ENCODE measurements at places on chromosomes 16 and 17.

- no peak for DNase-seq
Measured at GRCh38 chr17:8753136-8753975, 5.0 kb downstream of the SPDYE4 start.

GRCh38 chr16:57955572-57956188, 15.2 kb downstream of the CNGB1 start:
- DNase-seq: no peak

- DNase-seq: no peak
Measured at GRCh38 chr17:49931416-49932137, 37.4 kb upstream of the DLX4 start.

- DNase-seq: no peak
Measured at GRCh38 chr16:69113216-69113615, 7.8 kb downstream of the HAS3 start.

DNA sequence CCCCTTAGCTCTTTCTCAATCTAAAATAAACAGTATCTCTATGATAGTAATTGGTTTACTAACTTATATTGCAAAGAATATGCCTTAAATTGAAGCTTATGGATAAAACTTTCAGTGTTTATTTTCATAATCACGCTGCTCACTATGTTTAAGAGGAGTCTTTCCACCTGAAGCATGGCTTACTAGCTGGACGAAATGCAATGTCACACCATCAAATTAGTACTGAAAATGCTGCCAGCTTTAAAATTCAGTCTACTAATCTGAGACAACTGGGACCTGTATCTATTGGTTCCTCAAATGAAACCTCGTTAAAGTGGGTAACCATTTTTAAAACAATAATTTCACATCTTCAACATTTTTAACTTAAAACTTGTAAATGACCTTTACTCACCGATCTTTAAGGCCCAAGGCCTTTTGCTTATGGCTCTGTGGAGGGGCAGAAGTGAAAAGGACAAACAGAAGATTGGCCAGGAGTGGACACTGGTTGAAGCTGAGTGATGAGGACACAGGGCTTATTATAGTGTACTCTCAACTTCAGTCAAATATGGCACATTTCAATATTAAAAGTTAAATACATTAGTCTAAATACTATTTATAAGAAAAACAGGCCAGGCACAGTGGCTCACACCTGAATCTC, 212.8 kb upstream of the WSB1 start:
- no peak for DNase-seq

DNA sequence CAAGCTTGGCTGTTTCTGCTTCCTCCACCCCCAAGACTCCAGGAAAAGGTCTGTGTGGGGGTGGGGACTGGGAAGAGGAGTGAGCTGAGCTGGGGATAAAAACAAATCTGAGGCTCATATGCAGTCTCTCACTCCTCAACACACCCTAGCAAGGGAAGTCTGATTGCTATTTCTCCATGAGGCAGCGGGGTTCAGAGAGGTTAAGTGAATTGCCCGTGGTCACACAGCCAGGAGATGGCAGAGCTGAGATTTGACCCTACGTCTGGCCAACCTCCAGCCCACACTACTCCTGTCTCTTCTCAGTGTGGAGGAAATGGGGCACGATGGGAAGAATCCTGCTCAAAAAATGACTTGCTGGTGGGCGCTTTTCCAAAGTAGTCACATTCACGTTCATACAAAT, 4.8 kb upstream of the ABCC3 start:
- no peak for DNase-seq

DNA sequence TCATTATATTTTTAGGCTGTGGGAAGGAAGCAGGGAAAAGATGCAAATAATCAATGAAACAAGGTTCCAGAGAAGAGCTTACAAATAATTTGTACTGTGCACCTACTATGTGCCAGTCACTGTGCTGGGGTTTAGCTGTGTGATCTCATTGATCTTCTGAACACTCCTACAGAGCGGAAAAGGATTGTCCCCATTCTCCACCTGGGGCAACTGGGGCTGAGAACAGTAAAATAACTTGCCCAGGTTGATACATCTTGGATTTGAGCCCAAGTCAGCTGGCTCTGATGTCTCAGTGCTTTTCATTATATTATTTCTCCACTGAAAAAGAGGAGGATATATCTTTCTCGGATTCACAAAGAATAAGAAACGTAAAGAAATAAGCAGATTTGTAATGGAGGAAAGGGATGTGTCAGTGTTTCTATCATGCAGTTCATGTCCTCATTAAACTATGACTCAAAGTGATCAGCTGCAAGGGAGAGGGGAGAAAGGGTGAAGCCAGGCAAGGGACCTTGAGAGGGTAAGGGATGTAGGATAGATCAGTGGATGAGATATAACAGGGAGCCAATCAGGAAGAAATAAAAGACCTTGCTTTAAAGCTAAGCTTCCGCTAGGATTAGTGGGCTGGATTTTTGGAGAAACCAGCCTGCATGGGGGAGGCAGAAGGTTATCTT, 143.6 kb upstream of the NOL11 start:
- no peak for DNase-seq

GRCh38 chr16:71421911-71422310, 19.9 kb downstream of the TLE7 start:
- no peak for DNase-seq

- no peak for DNase-seq
Measured at GRCh38 chr17:83202002-83203000, 122.9 kb downstream of the METRNL start.

DNA sequence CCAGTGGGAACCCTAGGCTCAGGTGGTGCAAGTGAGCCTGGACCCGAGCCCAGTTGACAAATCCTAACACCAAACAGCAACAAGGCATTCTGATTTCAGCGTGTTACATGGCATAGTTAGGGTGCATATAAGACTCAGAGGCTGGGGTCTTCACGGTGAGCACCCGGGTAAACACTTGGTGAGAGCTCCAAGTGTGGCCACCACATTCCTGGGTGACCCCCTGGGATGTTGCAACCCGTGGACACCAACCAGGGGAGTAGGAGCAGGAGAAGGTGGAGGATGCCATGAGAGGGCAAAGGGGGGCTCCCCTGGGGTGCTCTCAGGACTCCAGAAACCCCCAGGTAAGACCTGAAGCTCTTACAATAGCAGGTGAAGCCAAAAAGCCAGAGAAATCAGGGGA, 69.9 kb upstream of the CDH5 start:
- DNase-seq: no peak

DNA sequence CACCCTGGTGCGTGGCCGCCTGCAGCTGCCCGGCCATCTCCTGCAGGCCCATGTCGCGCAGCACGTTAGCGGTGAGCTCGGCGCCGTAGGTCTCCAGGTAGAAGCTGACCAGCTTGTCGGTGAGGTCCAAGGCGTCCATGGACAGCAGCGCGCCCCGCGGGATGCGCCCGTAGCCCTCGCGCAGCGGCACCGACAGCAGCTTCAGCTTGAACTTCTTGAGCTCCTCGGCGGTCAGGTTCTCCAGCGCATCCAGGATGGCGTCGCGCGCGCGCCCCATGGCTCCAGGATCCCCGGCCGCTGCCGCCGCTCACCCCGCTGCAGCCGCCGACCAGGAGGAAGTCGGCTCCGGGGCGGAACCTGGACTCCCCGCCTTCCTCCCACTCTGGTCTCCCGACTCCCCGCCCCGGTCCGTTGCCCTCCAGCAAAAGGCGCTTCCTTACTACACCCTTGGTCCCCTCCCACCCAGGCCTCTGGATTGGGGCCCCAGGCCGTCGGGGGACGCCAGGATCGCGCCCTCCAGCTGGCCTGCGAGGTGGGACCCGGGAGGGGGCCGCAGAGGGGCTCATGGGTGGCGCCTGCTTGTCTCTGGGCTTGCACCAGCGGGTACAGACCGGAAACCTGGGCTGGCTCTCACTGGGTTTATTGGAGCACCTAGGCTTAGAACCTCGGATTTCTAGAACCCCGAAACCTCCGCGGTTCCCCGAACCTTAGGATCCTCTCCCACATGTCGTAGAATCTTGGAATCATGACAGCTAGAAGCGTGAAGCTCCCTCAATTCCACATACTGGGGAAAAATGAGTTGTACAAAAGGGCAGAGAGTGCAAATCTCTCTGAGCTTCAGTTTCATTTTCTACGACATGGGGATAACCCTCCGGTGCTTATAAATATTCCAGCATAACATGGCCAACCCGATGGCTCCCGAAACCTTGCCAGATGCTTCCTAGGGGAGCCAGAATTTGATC, at the start of gene PYCARD:
Gene PYCARD, minus strand, starts transcription at position 347 of the 962 bp plus-strand sequence. Its CDS starts 70 bp downstream, at position 277.
- peak; percentile 51 for DNase-seq

DNA sequence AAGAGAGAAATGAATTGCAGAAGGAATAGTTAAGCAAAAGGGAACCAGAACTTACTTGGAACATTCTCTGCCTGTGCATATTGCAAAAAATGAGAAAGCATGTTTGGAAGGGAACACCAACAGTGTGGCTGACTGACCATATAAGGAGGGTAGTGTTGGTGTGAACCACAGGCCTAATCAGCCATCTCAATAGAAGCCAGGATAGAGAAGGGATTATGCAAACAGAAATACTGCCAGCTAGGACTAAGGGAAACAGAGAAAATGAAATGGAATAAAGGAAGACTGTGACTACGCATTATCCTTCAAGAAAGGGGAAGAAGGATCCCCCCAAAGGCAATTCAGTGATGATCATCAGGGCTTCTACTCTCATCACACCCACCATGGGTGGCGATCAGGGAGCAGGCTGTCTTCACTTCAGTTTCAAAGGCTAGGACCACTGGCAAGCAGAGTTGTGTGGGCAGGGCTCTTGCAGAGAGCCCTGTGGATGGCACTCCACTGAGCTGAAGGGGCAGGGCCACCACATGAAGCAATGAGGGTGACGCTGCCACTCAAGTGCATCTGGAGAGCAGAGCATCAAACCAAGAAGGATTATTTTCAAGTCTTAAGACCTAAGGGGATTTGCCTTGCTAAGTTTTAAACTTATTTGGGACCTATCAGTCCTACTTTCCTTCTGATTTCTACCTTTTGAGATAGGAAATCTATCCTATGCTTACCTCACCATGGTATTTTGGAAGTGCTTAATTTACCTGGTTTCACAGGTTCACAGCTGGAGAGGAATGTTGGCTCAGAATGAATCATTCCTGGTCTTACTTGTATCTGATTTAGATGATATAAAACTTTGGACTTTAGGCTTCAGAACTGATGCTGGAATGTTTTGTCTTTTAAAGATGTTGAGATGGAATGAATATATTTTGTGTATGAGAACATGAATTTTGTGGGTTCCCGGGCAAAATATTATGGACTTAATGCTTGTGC, 140.5 kb downstream of the SSH2 start:
- peak; percentile 79 for DNase-seq

DNA sequence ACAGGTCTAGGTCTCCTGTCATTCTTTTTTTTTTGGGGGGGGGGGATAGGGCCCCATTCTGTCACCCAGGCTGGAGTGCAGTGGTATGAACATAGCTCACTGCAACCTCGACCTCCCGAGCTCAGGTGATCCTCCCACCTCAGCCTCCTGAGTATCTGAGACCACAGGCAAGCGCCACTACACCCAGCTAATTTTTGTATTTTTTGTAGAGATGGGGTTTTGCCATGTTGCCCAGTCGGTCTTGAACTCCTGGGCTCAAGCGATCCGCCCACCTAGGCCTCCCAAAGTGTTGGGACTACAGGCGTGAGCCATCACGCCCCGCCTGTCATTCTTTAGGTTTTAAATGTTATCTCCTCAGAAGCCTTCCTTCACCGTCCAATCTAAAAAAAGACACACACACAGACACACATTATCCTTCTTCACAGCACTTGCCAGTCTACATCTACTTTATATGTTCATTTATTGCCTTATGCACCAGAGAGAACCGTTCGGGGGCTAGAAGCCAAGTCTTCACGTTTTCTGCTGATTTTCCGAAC, 694 bp downstream of the MRPL27 start:
- no peak for DNase-seq

DNA sequence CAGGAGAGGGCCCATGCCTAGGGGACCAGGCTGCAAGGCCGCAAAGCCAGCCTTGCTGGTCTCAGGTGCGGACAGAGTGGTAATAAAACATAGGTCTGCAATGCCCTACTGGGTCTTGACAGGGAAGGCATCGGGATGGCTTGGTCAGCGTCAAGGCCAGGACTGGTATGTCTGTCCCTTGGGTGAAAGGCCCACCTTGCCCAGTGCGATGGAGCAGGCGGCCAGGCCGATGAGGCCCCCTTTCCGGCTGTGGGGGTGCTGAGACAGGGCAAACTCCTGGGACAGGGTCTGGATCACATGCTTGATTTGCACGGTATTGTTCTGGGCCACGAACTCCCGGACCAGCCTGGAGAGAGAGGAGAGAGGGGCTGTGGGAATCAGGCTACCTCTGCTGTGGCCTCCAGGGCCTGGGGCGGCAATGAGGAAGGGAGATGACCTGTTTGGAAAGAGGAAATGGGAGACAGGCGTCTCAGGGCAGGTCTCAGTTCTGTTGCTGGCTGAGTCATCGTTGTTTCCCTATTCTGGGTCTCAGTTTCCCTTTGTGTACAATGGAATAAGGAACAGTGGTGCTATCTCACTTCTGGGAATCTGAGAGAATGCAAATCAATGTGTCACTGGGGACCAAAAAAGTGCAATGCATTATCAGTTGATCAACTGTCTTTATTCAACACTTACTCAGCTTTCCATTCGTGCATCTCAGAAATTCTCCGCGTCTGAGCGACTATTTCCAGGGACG, 14.8 kb downstream of the VAC14 start:
- DNase-seq: no peak

DNA sequence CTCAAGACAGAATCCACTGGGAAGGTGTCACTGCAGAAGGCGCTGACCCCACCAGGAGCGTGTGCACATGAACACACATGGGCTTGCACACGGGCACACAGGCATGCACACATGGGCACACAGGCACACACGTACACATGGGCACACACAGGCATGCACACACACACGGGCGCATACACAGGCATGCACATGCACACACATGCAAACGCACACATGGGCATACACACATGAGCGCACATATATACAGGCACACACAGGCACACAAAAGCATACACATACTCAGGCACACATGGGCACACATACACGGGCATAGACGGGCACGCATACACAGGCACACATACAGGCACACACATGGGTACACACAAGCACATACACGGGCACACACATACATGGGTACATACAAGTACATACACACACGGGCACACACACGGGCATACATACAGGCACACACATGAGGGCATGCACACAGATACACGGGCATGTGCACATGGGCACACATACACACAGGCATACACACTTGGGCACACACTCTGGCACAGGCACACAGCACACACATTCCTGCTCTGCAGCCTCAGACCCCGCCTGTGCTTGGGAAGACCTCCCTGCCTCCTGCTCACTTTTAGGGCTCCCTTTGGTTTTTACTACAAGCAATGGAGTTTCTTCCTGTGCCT, 86.8 kb downstream of the ZNF778 start:
- no peak for DNase-seq

- DNase-seq: peak; percentile 57
Measured at GRCh38 chr16:27547134-27547533, 2.6 kb downstream of the GTF3C1 start.

DNA sequence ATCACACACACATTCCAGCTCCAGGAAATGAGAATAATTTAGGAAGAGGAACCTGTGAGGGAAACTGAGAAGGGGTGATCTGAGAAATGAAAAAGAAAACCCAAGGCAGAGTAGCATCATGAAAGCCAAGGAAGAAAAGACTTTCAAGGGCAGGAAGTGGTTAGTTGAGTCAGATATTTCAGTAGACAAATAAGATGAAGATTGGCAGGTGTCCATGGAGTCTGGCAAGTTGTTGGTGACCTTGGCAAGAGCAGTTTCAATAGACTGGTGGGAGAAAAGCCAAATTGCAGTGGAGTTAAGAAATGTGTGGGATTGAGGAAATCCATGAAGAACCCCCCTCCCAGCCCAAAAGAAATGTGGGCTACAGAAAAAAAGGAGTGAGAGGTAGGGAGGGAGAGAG, 10.7 kb downstream of the GNAO1 start:
- DNase-seq: no peak

GRCh38 chr17:48498164-48498850, 32.5 kb downstream of the HOXB1 start:
- DNase-seq: no peak
